ENCODE measurements at places on chromosomes 2 and 18. TPM values are rescaled to one million over a fixed set of nuclear protein-coding genes. Genes with fewer than 3 reads are reported as not detected.

The TBC1D8 gene
- 29.8 TPM for total RNA-seq

The ERFE gene
- 11.2 TPM for total RNA-seq

The CD207 gene
- total RNA-seq: not detected

The TTC27 gene
- 20.3 TPM for total RNA-seq

The POMC gene
- 4.4 TPM for total RNA-seq

The ARPC2 gene
- total RNA-seq: 146 TPM

The PLGLB2 gene
- total RNA-seq: not detected

The CCDC141 gene
- 1.2 TPM for total RNA-seq

The NABP1 gene
- total RNA-seq: 2.3 TPM

The FRZB gene
- total RNA-seq: 1.5 TPM

The DAPL1 gene
- total RNA-seq: not detected

The RBM43 gene
- 0.59 TPM for total RNA-seq

The TANC1 gene
- 8.4 TPM for total RNA-seq

The CEP76 gene
- total RNA-seq: 17.2 TPM

The KCNS3 gene
- 31.2 TPM for total RNA-seq

The C1QL2 gene
- 0.28 TPM for total RNA-seq

The PRKAG3 gene
- not detected for total RNA-seq

The CCDC74B gene
- total RNA-seq: 7.4 TPM

The CCDC142 gene
- total RNA-seq: 9.8 TPM

The IL37 gene
- total RNA-seq: 1.00 TPM

The ATP6V1C2 gene
- total RNA-seq: 0.42 TPM

The DCDC2C gene
- not detected for total RNA-seq

The LGALSL gene
- total RNA-seq: 12.1 TPM

The CFAP221 gene
- 0.37 TPM for total RNA-seq
